Lung (tissue), 17 donors: ENCODE measurements at places on chromosomes 13 and 19. TPM values are rescaled to one million over a fixed set of nuclear protein-coding genes. Genes with fewer than 3 reads are reported as not detected.

Gene PTH2
- total RNA-seq: not detected

Gene SBSN
- 0.09 TPM for total RNA-seq

Gene ZNF543
- 15.4 TPM for total RNA-seq

Gene LILRA2
- 1.2 TPM for total RNA-seq

Gene C19orf73
- 1.9 TPM for total RNA-seq

Gene NLRP4
- total RNA-seq: 0.11 TPM

Gene IL17D
- 1.00 TPM for total RNA-seq

Gene KCNJ14
- 0.83 TPM for total RNA-seq

Gene ZNF492
- 0.09 TPM for total RNA-seq
